ENCODE measurements at places on chromosomes 4 and X.

DNA sequence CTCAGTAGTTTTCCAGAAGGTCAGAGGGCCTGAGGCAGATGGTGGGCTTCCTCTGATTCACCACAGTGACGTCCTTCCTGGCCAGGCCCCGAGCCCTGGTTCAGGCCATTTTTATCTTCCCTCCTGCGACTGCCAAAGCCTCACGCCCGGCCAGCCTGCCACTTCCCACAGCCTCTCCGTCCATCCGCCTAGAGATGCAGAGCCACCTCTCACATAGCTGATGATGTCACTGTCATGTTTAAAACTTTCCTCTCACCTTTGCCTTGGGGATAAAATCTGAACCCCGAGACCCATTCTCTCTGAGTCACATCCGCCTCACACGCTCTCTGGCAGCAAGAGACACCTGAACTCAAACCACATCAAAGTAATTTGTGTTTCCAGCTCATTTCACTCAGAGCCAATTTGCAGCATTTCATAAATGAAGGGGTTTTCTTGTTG, 175.3 kb downstream of the QDPR start:
- peak; percentile 14 for DNase-seq

GRCh38 chr4:94410678-94411206, 41.0 kb upstream of the PDLIM5 start:
- DNase-seq = no peak

GRCh38 chr4:12265554-12265953, 836.9 kb upstream of the HS3ST1 start:
- no peak for DNase-seq

GRCh38 chr4:101171747-101172146, 175.6 kb downstream of the PPP3CA start:
- DNase-seq = peak; percentile 48

DNA sequence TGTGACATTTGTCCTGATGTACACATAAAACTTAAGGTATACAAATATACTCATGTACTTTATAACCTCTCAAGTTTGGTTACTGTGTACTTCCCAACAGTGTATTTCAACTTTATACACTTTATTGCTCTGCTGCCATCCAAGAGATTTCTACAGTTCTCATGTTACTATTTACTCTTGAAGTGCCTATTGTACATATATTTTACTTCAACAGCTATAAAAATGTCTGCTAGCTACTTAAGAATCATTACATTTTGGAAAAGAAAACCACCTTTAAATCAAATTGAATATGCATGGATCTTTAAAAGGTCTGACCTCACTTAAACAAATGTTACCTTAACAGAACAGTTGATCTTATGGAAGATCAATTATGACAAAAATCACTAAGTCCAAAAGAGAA, 1056.4 kb downstream of the ADGRL3 start:
- no peak for DNase-seq

DNA sequence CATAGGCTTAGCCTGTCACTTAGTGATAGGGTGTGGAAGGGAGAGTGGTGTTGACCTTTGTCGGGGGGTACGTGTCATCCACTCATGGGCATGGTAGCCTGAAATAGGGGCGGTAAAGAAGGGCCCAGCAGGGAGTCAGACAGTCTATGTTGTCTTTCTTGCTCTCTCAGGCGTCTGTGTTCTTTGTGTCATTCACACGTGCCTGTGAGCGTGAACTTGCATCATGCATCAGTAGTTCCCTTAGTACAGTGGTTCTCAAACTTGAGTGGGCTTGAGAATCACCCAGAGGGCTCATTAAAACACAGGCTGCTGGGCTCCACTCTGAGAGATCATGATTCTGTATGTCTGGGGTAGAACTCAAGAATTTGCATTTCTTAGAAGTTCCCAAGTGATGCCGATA, 450.9 kb upstream of the FTHL17 start:
- no peak for DNase-seq

DNA sequence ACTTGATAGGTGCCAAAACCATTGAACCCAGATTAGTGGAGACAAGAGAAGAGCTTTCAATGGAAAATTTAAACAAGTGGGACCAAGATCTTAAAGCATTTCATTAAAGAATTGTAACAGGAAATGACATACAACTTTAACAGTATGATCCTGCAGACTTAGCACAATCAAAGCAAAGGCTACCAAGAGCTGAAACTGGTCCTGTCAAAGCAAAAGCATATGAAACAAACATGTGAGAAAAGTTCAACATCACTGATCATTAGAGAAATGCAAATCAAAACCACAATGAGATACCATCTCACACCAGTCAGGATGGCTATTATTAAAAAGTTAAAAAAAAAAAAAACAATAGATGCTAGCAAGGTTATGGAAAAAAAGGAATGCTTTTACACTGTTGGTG, 425.6 kb downstream of the IL1RAPL1 start:
- DNase-seq = no peak

GRCh38 chrX:19661961-19662360, 146.7 kb upstream of the MAP3K15 start:
- no peak for DNase-seq

DNA sequence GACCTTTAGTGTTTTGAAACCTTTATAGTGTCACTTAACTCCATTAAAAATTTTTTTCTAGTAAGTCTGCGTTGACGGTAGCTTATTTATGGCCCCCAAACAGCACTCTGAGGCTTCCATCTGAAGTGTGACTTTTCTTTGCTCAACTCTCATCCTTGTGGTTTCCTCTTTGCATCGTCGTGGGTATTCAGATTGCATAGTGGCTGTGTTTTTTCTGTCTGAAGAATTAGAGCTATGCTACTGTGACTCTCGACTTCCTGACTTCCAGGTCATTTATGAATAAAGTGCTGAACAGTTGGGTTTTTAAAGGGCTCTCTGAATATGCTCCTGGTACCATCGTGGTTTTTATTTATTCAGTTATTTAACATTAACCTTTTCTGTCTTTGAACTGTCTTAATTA, 44.9 kb downstream of the JADE1 start:
- no peak for DNase-seq

DNA sequence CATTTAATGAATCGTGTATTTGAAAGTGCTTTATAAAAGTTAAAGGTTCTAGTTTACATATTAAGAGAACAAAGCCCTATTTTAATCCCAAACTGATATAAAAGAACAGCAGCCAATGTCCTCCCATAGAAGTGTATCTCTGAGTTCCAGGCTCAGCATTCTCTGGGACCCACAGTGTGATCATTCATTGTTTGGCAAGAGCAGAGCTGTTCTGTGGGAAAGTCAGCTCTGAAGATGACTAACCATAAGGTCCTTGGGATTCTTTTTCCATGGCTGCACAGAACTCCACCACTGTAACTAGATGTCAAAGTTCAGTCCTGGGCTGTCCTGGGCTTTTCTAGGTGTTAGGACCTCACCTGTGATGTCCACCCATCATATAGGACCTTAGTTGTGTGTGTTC, 157.0 kb upstream of the TLL1 start:
- peak; percentile 53 for DNase-seq

DNA sequence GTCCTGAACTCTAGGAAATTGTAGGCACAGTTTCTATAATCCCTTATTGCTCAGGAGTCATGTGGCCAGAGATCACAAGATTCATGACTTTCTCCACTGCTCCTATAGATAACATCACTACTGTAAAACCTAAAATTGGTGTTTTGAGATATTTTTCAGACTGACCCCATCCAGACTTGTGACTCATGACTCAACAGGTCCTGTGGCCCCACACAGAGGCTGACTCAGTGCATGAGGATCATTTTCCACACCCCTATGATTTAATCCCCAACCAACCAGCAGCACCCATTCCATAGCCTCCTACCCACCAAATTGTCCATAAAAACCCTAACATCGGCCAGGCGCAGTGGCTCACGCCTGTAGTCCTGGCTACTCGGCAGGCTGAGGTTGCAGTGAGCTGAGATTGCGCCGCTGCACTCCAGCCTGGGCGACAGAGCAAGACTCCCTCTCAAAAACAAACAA, 13.2 kb upstream of the XIAP start:
- DNase-seq = peak; percentile 44

DNA sequence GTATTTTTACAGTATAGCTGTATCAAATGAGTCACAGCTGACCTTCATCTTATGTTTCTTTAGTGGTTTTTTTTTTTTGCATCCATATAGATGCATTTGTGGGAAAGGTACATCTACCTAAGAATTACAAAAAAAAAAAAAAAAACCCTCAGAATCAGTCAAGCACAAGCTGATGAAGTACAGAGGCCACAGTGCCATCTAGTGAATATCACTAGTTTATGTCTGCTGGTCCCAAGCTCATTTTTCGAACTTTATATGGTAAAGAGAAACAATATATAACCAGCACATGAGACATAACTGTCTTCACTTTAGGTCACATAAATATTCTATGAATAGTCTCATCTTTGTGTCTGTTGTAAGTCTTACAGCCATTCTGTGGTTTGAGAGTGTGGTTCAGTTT, 220.1 kb downstream of the DLG3 start:
- DNase-seq = peak; percentile 9

- DNase-seq = no peak
Observed at GRCh38 chrX:41144873-41145272, 59.6 kb downstream of the USP9X start.

GRCh38 chr4:170652571-170652970, 562.8 kb upstream of the AADAT start:
- no peak for DNase-seq

DNA sequence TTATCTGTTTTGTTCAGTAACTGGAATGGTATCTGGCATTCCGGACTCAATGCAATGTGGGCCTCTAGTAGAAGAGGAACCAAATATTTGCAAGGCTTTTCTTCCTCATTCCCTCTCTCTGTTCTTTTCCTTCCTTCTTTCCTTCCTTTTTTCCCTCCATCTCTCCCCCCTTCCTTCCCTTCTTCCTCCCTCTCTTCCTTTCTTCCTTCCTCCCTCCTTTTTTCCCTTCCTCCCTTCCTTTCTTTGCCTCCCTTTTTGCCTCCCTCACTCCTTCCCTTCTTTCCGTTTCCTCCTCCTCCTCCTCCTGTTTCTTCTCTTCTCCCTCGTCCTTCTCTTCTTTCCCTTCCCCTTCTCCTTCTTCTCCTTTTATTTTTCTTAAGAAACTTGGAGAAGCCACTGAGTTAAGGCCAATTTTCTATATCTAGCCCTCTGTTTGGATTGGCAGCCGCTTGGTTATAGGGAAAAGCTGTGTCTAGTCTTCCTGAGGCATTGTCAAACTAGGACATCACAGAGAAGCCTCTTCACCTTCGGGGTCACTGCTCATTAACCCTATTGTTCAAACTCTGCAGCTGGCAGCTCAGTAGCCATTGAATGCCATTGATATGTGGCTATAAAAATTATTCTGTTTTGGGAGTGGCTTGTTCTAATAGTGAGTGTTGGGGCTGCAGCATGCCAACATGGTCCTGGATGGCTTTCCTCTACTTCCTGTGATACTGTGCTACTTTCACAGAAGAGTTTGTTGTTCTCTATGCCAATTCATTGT, 95.9 kb downstream of the CFAP299 start:
- DNase-seq = no peak
